WTC11 (cell line): ENCODE measurements at places on chromosomes 7 and 10. TPM values are rescaled to one million over a fixed set of nuclear protein-coding genes. Genes with fewer than 3 reads are reported as not detected.

SSC4D gene
- 18.1 to 27.9 TPM (median 24.4 TPM) in 3 replicates for total RNA-seq

FRMPD2 gene
- total RNA-seq, result 0.73 to 1.3 TPM (median 1.1 TPM) in 3 replicates

ADGRA1 gene
- 0.11 to 0.20 TPM (median 0.18 TPM) in 3 replicates for total RNA-seq

EN2 gene
- not detected in 3 replicates for total RNA-seq

CCDC201 gene
- total RNA-seq, result not detected in 3 replicates

EGFR gene
- total RNA-seq, result 5.9 to 7.6 TPM (median 6.0 TPM) in 3 replicates

PRKAR2B gene
- 17.5 to 29.6 TPM (median 17.7 TPM) in 3 replicates for total RNA-seq

SEC61A2 gene
- total RNA-seq, result 14.5 to 19.0 TPM (median 16.3 TPM) in 3 replicates

ZNF487 gene
- total RNA-seq, result 1.2 to 2.3 TPM (median 1.4 TPM) in 3 replicates

GPR26 gene
- 0.05 to 0.07 TPM (median 0.07 TPM) in 3 replicates for total RNA-seq

SEPHS1 gene
- 501 to 509 TPM (median 501 TPM) in 3 replicates for total RNA-seq

SEMA3A gene
- total RNA-seq, result 29.2 to 33.3 TPM (median 32.2 TPM) in 3 replicates

MRC1 gene
- 0.33 to 0.46 TPM (median 0.44 TPM) in 3 replicates for total RNA-seq

LRRN3 gene
- 0.16 to 0.70 TPM (median 0.34 TPM) in 3 replicates for total RNA-seq

NEUROG3 gene
- 1.9 to 2.4 TPM (median 2.0 TPM) in 3 replicates for total RNA-seq

NANOS1 gene
- 2.9 to 4.3 TPM (median 2.9 TPM) in 3 replicates for total RNA-seq

RBM20 gene
- total RNA-seq, result 0.37 to 0.52 TPM (median 0.41 TPM) in 3 replicates

SFR1 gene
- total RNA-seq, result 9.2 to 11.6 TPM (median 9.9 TPM) in 3 replicates

ELAPOR2 gene
- 38.7 to 42.7 TPM (median 41.6 TPM) in 3 replicates for total RNA-seq

PRTFDC1 gene
- 4.8 to 6.4 TPM (median 6.1 TPM) in 3 replicates for total RNA-seq

FAM25C gene
- not detected in 3 replicates for total RNA-seq

OR2F2 gene
- not detected in 3 replicates for total RNA-seq

HNRNPH3 gene
- 220 to 226 TPM (median 223 TPM) in 3 replicates for total RNA-seq

SPDYE2B gene
- 0.23 TPM in 1 of 3 replicates, not detected in the others for total RNA-seq

HSPA12A gene
- total RNA-seq, result 5.0 to 7.2 TPM (median 5.2 TPM) in 3 replicates

CAMK1D gene
- 7.9 to 10.2 TPM (median 8.0 TPM) in 3 replicates for total RNA-seq

NAT16 gene
- 0.32 to 0.62 TPM (median 0.39 TPM) in 3 replicates for total RNA-seq

HGF gene
- total RNA-seq, result 0.32 to 0.76 TPM (median 0.72 TPM) in 3 replicates

C10orf95 gene
- total RNA-seq, result 0.57 to 0.96 TPM (median 0.87 TPM) in 3 replicates

CEP41 gene
- total RNA-seq, result 7.1 to 11.2 TPM (median 10.2 TPM) in 3 replicates

HOXA2 gene
- not detected in 3 replicates for total RNA-seq

UCN3 gene
- total RNA-seq, result not detected in 3 replicates

MKI67 gene
- 93.6 to 118 TPM (median 96.5 TPM) in 3 replicates for total RNA-seq

STX1A gene
- total RNA-seq, result 17.7 to 20.4 TPM (median 18.5 TPM) in 3 replicates

PANK1 gene
- 24.9 to 25.8 TPM (median 25.7 TPM) in 3 replicates for total RNA-seq

UCMA gene
- 1.0 to 1.9 TPM (median 1.5 TPM) in 3 replicates for total RNA-seq

CELF2 gene
- total RNA-seq, result 16.8 to 24.6 TPM (median 17.8 TPM) in 3 replicates

RBP4 gene
- total RNA-seq, result 1.8 to 2.7 TPM (median 2.2 TPM) in 3 replicates

UNCX gene
- not detected in 3 replicates for total RNA-seq

LRMDA gene
- total RNA-seq, result 0.48 to 0.92 TPM (median 0.78 TPM) in 3 replicates
